NCI-H146 (cell line): ENCODE measurements at places on chromosomes 7 and 10.

GRCh38 chr7:54477083-54477482, 65.1 kb upstream of the VSTM2A start:
- no peak for DNase-seq

DNA sequence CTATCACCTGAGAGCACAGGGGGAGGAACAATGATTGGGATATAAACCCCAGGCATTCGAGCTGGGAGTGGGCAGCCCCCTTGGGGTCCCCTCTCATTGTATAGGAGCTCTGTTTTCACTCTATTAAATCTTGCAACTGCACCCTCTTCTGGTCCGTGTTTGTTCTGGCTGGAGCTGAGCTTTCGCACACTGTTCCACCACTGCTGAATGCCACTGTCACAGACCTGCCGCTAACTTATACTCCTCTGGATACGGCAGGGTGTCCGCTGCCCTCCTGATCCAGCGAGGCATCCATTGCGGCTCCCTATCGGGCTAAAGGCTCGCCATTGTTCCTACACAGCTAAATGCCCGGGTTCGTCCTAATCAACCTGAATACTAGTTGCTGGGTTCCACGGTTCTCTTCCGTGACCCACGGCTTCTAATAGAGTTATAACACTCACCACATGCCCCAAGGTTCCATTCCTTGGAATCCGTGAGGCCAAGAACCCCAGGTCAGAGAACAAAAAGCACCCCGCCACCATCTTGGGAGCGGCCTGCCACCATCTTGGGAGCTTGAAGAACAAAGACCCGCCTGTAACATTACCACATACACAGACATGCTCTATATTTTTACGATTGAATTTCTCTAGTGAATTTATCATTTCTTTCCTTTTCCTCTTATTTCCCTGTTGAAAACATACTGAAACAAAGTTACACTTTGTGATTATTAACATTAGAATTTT, 9.0 kb downstream of the ZWINT start:
- DNase-seq, result no peak

- DNase-seq, result no peak
Measured at GRCh38 chr7:25790963-25791362, 361.0 kb upstream of the NFE2L3 start.

DNA sequence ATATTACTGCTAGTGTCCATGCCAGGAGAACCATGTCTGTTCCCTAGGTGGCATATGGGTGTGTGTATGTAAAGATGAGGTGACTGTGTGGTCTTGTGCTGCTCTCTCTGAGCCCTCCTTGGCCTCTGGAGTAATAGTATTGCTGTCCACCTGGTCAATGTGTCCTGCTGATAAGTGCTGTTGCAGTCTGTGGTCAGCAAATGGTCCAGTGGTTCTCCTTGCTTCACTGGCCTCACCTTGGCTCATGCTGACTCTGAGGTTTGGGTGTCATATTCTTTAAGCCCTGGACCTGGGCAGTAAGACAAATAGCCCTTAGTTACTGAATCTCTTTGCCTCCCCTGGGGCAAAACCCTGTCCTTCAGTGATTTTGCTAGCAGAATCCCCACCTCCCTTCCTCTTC, 56.8 kb downstream of the TPST1 start:
- no peak for DNase-seq

DNA sequence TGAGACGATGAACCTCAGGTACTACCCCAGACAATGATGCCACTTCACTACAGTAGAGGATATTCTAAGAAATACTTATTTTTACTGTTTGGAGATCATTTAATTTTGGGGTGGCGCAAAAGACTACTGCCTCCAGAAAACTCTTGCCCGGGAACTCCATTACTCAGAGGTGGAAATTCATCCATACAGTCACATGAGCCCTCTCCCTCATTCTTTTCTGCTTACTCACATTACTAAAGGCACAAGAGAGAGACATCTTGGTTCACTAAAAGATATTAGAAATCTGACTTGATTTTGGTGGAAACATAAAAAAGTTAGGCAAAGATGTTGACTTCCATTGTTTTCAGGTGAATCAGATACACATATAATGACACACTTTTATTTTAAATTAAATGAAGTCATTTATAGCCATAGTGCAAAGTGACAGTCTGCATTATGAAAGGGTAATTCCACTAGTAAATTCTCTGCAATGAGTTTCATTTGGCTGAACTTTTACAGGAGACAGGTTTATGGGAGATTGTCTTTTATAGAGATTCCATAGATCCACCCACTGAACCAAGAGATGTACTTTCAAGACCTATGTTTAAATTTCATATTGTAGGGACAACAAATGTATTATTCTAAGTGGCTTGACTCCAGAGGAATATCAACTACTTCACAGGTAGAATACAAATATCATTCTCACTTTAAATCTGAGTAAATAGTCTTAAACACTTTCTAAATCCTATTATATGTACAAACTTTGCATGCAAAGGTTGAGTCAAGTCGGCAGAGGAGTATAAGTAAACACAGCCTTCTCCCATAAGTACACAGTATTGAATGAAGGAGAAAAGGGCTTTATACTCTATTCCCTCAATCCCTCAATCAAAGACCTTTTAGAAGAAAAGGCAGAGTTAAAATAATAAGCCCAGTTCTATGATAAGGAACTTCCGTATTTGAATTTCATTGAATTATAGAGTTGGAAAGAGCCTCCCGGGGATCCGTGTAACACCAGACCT, 18.8 kb downstream of the NEBL start:
- peak; percentile 79 for DNase-seq

DNA sequence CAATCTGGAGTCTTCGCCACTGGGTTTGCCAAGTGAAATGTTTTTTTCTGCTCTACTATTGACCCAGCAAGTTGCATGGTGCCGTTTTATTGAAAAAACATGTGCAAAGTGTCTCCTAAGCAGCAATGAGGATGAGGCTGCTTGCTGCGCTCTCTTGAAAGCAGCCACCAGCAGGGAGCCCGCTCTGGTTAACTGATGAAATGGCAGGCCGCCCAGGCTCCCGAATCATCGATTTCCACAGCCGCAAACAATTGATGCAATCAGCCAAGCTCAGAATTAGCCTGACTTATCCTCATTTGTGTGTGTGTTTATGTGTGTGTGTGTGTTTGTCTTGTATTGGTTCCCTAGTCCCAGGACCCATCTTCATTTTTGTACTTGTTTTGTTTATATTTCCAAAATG, 22.2 kb upstream of the LYZL1 start:
- peak; percentile 26 for DNase-seq

DNA sequence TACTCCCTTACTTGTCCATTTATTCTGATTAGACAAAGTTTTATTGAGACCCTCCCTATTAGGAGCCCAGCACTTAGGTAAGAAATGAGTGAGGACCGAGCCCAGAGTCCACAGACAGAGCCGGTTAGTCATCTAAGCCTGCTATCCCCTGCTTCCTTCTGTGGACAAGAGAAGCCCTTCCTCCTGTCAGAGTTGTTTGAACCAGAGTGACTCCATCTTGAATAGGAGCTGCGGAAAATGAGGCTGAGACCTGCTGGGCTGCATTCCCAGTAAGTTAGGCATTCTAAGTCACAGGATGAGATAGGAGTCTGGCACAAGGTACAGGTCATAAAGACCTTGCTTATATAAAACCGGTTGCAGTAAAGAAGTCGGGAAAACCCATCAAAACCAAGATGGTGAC, 109.1 kb downstream of the CPXM2 start:
- DNase-seq, result no peak

- DNase-seq, result peak; percentile 9
Measured at GRCh38 chr7:142412551-142413193, 154.8 kb upstream of the PRSS58 start.

DNA sequence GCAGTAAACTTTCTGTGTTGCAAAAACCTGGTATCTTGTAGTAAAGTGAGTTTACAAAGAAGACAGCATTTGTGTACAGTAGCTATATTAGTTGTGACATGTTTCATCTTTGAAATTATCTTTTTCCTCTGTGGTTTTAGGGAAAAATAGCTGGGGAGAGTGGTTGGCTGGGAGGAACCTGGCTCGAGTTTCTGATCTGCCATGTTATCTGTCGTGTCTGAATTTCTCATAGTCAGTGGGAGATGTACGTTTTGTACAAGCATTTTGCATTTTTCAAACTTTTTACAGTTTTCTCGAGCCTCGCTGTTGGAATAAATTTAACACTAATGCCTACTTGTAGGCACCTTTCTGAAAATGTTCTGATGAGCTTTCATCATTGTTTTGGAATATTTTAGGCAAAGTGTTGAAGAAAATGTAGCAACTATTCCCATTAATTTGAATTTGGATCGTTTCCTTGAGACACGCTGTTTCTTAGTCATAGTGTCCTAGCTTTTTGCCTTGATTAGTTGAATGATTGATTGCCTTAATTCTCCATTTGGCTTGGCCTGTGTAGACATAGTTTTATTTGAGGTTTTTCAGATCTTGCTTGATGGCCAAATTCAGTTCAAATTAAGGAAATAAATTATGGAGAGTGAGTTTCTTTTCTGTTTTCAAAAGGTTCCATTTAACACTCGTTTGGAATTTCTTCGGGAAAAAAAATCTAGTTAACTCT, 65.1 kb downstream of the CAMK1D start:
- no peak for DNase-seq

GRCh38 chr7:17205910-17206309, 92.5 kb upstream of the AHR start:
- DNase-seq, result no peak
